RPMI7951 (cell line): ENCODE measurements at places on chromosomes 12 and 14. TPM values are rescaled to one million over a fixed set of nuclear protein-coding genes. Genes with fewer than 3 reads are reported as not detected.

ACVRL1 gene
- 0.29 TPM in 1 of 2 replicates, not detected in the other for total RNA-seq

GRCh38 chr12:30985814-30986452 is 59.4 kb downstream of the TSPAN11 start:
- peak; percentile 34 for DNase-seq

DNA sequence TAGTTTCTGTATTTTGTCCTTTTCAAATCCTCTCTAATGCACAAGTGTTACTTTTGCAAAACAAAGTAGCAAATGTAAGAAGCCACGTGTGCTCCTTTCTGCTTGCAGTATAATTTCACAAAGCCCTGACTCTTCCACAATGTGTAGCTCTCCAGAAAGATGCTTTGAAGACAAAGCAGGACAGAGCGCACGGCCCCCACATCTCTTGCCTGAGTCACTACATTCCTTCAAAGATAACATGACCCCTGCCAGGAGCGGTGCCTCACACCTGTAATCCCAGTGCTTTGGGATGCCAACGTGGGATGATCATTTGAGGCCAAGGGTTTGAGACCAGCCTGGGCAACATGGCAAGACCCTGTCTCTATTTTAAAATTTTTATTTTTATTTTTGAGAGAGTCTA is 40.5 kb downstream of the JAG2 start:
- DNase-seq: no peak

TMEM116 gene
- 11.0 and 12.4 TPM in 2 replicates for total RNA-seq

SIX6 gene
- not detected in 2 replicates for total RNA-seq

- DNase-seq: no peak
Observed at GRCh38 chr12:52327830-52328500, 6.8 kb upstream of the KRT83 start.

DNA sequence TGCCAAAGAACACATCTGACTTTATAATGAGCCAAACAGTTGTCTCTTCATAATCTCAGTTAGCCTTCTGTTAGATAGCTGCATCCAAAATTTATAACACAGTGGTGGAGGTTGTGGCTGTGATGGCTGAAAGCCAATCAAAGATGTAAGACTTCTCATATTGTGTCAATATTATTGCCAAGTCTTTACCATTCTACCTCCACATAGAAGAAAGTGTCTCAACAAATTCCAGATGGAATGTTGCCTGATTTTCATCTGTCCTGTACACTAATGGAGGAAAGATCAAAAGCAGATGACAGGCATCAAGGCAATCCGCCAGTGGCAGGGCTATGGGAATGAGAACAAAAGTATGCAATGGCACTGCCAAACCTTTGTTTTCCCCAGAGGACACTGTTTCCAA is 813.1 kb upstream of the NOVA1 start:
- DNase-seq: no peak

- DNase-seq: no peak
Observed at GRCh38 chr12:64086946-64087345, 135.2 kb downstream of the KICS2 start.

RAD9B gene
- 0.39 and 0.60 TPM in 2 replicates for total RNA-seq

REC8 gene
- 0.39 and 1.1 TPM in 2 replicates for total RNA-seq
